ENCODE measurements at places on chromosomes 4 and X.

DNA sequence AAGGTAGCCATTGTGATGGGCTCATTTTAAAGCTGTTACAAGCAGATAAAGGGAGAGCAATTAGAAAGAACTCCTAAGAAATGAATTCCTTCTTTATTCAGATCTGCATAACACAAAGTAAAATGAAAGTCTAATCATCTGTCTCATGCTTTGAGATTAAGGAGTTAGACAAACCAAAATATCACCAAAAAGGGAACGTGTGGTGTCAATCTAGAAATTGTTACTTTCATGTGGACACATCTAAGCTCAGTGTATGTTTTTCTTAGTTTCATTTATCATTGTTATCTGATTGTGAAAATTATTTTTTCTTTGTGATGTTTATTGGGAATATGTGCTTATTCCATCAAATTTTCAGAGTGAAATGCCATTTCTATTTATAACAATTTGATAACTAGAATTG is 80.3 kb downstream of the BANK1 start:
- DNase-seq: no peak

DNA sequence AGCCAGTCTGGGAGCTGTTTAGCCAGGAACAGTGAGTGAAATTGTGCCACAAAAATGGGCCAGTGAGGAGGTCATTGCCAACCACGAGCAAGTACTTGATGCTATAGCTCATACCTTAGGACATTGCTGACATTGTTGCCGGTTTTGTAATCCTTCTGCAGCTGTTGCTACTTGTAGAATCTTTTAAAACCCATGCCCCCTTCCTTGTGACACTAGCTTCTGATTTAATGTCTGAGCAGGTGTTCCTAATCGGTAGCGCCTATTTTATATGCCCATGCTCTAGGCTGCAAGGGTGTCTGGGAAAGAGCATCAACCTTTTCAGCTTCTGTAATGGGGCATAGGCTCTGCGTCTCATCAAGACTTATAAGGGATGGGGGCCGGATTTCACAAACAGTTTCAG is 2.6 kb downstream of the POLA1 start:
- DNase-seq: no peak

DNA sequence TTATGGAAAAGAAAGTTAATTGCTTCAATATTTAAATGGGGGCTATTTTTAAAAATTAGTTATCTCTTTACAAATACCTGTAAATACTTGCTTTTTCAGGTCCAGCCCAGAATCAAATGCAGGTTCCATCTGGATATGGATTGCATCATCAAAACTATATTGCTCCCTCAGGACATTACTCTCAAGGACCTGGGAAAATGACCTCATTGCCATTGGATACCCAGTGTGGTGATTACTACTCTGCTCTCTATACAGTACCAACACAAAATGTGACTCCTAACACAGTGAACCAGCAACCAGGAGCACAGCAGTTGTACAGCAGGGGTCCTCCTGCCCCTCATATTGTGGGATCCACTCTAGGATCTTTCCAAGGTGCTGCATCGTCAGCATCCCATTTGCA is 29.2 kb downstream of the SEC24B start:
- no peak for DNase-seq

- DNase-seq: no peak
These were observed 108.3 kb downstream of the ANXA10 start for GRCh38 chr4:168200685-168201084.

DNA sequence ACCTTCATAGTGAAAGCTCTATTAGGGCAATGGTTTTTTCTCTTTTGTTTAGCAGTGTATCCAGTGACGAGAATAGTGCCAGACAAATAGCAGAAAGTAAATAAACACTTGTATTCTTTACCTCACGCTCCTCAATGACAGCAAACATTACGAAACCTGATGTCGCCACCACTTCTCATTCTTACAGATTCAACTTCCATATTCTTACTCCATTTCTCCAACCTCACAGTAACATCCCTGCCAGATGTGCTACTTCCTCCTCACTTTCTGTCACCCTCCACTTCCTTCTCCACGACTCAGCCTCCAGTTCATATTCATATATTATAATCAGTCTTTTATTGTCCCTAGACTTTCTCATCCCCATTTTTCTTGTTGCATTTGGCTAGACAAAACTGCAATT is 1956.2 kb upstream of the AGA start:
- DNase-seq: no peak
